Fibroblast of pulmonary artery (primary cell): ENCODE measurements at places on chromosomes 3 and 15.

GRCh38 chr15:66682865-66683264, 19.2 kb upstream of the SMAD6 start:
- no peak for DNase-seq

- DNase-seq = peak; percentile 91
Observed at GRCh38 chr15:40340740-40341400, at the start of gene CCDC9B. CCDC9B (minus strand) TSS chr15:40340939; CDS start chr15:40340819, 120 bp downstream.

- no peak for DNase-seq
Observed at GRCh38 chr3:76954412-76954811, 85.5 kb upstream of the ROBO2 start.

DNA sequence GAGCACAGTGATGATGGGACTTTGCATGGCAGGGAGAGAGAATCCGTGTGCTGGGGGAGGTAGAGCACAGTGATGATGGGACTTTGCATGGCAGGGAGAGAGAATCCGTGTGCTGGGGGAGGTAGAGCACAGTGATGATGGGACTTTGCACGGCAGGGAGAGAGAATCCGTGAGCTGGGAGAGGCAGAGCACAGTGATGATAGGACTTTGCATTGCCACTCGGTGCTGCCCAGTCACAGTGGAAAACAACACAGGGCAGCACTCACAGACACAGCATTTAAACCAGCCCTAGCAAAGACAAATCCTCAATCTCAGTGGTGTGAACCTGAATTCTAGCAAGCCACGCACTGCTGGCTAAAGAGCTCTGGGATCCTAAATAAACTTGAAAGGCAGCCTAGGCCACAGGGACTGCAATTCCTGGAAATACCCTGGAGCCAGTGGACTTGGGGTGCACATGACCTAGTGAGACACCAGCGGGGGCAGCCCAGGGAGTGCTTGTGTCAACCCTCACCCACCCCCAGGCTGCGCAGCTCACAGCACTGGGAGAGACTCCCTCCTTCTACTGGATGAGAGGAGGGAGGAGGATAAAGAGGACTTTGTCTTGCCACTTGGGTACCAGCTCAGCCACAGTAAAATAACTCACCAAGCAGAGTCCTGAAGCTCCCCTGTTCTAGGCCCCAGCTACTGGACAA, 23.4 kb upstream of the TNK2 start:
- no peak for DNase-seq

DNA sequence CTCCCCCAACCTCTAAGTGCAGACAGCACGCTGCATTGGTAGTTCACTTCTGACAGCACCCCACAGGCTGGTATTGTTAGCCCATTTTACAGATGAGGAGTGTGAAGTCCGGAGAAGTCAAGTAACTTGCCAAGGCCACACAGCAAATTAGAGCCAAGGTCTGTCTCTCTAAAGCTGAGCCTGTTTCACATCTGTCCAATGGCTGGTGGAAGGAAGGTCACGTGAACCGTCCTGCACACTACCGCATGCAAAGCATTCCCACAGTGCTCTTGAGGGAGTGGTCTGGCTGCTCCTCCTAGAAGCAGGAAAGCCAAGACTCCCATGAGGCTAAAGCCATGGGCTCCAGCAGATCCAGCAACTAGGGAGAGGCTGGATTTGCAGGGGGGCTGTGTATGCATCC, 50.0 kb downstream of the MGLL start:
- no peak for DNase-seq

DNA sequence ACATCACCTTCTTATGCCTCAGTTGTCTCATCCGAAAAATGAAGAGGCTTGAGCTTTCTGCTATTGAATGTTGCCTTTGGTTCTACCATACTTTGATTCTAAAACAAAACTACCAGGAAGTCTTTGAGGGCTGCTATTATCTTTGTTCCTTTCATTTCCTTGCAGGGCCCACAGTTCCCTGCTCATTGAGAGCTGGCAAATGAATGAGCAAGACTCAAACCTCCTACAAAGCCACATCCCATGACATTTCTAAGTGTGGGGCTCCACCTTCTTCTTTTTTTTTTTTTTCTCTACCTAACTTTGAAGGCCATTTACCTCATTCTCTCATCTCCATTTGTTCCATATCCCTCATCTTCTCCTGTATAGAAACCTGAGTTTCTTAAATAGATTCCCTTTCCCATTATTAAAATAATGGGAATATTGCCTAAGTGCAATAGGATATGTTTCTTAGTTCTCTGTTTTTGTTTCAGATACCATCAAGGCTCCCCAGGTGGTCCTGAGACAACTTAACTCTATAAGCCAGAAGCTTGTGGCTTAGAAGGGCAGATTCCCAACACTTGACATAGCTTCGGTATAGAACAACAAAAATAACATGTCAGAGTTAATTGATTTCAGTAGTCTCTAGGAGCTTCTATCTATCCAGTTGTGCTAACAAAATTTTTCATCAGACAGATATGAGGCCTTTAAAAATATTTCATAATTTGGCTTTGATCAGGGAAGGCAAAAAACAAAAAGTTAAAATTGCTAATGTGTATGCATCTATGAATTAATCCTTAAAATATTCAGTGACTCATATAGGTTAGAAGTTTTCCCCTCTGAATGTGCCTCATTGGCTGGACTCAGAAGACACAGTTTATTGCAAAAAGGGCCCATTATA, 951.6 kb downstream of the TUSC7 start:
- peak; percentile 23 for DNase-seq

GRCh38 chr15:90691369-90691768, 25.8 kb upstream of the BLM start:
- no peak for DNase-seq

GRCh38 chr3:159922193-159922840, 66.3 kb upstream of the IL12A start:
- no peak for DNase-seq

GRCh38 chr15:40762919-40763800, 708 bp upstream of the GCHFR start:
- DNase-seq = peak; percentile 50

GRCh38 chr15:24761704-24762302, 86.2 kb downstream of the NPAP1 start:
- peak; percentile 17 for DNase-seq

GRCh38 chr3:189726277-189726676, 95.1 kb downstream of the TP63 start:
- DNase-seq = no peak

DNA sequence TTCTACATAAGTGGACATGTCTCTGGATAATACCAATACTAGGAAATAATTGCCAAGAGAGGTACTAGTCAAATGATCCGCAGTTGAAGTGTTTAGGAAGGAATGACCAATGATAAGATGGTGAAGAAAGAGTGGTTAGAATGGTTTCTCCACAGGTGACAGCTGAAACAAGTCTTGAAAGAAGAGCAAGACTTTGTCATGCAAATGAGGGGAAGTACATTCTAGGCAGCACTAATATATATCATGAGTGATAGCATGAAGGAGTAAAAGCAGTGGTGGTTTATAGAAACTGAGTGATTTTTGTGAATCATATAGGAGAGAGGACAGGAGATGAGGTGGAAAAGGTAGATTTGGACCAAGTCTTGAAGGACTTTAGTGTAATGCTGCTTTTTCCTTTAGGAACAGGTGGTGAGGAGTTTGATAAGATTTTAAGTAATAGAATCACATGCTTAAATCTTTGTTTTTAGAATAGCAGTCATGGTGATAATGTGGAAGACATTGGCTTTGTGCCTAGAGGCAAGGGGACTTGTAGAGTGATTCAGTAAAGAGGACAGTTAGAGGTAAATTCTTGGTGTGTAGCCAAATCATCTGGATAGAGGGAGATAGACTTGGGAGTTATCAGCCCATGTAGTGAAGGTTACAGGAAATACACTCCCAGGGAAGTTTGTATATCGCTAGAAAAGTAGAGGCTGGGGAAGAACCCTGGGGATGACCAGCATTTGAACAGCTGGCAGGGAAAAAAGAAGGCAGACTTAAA, 31.9 kb downstream of the SLMAP start:
- DNase-seq = peak; percentile 50

DNA sequence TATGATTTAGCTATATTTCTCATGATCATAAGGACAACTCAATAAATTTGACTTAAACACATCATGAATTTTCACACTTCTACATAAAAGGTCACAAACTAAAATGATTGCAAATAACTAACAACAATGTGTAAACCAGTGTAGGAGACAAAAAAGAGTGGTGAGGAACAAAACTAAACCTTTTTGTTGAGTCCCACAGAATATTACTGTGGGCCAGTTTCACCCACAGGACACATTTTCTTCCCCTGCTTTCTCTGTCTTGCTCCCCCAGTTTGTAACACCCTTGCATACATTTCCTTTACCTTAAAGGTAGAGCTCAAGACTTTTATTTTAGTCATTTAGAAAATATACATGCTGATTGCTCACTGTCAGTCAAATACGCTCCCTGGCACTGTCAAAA, 130.9 kb upstream of the GOLGA6L6 start:
- DNase-seq = no peak

GRCh38 chr15:48332642-48333034, 1.4 kb downstream of the DUT start:
- DNase-seq = no peak

DNA sequence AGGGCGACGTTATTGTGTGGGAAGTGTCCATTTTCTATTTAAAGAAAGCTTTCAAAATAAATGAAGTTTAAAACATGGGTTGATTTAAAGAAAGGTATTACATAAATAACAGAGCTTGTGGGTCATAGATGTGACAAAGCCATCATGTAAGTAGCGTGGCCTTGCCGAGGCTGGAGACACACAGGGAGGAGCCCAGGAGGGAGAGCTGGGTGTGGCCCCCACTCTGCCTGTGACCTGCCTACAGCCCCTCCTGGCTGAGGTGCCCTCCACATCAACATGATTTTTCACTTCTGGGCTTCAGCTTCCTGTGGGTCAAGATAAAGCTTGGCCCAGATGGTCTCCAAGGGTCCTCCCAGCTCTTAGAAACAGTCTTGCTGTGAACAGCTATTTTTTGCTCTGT, 12.5 kb upstream of the MGLL start:
- no peak for DNase-seq

DNA sequence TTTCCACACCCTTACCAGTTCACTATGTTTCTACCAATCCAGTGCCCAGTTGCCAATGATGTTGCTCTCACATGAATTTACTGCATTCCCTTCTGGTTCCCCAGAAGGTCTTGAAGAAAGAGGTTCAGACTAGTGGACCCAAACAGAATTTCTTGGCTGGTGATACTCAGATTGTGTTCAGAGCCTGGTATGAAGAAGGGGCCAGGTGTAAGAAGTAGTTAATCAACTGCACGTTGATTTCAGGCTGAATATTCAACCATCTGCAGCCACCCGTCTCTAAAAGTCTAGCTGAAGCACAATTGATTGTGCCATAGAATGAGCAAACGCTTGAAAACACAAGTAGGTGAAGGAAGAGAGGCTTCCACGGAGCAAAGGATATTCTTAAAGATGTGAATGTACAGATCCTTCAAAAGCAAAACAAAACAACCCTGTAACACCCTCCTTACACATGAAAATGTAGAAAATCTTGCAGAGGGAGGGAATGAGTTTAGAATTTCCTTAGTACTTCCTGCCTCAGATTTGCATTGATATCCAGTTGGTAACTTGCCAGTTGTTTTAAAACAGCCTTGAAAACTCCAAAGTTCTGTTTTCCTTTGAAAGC, 4.7 kb downstream of the RBMS3 start:
- peak; percentile 74 for DNase-seq

- DNase-seq = peak; percentile 49
Observed at GRCh38 chr15:77085297-77085696, 14.4 kb upstream of the TSPAN3 start.

DNA sequence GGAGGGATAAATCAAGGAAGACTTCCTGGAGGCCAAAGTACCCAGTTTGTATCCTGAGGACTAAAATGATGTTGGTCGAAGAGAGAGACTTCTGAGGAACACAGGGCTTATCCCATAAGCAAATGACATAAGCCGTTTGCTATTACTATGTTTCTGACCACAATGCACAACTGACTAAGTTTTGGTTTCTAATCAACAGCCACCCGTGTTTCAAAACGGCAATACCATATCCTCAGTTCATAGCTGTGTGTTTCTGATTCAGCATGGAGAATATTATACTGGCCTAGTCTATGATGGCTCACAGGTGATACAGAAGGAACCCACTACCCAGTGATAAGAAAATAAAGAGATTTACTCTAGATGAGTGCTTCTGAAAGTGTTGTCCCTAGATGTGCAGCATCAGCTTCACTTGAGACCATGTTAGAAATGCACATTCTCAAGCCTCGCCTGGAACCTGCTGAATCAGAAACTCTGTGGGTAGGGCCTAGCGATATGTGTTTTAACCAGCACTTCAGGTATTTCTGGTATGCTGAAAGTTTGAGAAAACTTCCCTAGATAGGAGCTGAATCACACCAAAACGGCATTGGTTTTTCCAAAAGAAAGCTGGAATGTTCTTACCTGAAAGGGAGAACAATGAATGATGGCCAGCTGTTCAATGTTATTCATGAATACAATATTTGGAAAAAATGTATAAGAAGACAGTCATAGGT, 639.7 kb upstream of the NR2F2 start:
- no peak for DNase-seq

DNA sequence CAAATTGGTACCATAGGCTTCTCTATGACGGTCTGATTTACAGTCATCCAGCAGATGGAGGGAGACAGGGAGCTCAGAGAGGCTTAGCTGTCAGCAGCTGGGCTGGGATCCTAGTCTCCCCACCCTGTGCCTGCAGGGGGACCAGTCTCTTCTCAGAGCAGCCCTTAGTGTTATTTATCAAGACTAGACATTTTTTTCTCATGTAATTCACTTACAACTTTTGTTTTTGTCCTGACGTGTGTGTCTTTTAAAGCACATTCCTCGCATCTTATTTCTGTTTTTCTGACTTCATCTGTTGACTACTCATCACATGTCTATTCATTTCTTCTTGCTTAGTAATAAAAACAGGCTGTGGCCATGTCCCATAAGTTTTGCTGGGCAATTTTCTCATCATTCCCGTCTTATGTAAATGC, 116.1 kb downstream of the KLF13 start:
- peak; percentile 86 for DNase-seq

- no peak for DNase-seq
Observed at GRCh38 chr15:89784686-89784960, 8.5 kb downstream of the MESP2 start.

- DNase-seq = no peak
Observed at GRCh38 chr3:66014651-66015050, 24.1 kb downstream of the MAGI1 start.

DNA sequence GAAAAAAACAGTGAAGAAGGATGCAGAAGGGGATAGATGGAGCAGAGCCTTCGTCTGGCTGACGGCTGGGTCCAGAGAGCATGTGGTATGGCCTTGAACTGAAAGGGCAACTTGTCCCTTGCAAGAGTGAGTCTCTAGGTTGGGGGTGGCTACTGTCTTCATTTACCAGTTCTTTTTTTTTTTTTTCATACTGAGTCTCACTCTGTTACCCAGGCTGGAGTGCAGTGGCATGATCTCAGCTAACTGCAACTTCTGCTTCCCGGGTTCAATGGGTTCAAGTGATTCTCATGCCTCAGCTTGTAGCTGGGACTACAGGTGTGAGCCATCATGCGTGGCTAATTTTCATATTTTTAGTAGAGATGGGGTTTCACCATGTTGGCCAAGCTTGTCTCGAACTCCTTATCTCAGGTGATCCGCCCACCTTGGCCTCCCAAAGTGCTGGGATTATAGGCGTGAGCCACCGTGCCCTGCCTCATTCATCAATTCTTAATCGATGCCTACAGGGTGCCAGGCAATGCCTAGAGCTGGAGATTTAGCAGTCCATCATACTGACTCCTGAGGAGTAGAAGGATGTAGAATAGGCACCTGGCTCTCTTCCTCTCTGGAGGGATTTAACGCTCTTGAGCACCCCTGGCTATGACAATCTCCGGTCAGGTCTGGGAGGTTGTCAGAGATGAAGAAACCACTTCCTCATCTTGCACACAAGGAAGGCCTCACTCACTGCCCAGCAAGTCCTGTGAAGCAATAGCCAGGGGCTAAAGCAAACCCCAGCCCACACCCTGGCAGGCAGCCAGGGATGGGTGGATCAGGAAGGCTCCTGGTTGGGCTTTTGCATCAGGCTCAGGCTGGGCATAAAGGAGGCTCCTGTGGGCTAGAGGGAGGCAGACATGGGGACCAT, at the start of gene CAMP:
Gene CAMP (plus strand): TSS at position 880 of the 898 bp plus-strand sequence. CDS start 17 bp downstream, at position 897.
- DNase-seq = peak; percentile 78
